ENCODE measurements at places on chromosomes 2 and 18.

DNA sequence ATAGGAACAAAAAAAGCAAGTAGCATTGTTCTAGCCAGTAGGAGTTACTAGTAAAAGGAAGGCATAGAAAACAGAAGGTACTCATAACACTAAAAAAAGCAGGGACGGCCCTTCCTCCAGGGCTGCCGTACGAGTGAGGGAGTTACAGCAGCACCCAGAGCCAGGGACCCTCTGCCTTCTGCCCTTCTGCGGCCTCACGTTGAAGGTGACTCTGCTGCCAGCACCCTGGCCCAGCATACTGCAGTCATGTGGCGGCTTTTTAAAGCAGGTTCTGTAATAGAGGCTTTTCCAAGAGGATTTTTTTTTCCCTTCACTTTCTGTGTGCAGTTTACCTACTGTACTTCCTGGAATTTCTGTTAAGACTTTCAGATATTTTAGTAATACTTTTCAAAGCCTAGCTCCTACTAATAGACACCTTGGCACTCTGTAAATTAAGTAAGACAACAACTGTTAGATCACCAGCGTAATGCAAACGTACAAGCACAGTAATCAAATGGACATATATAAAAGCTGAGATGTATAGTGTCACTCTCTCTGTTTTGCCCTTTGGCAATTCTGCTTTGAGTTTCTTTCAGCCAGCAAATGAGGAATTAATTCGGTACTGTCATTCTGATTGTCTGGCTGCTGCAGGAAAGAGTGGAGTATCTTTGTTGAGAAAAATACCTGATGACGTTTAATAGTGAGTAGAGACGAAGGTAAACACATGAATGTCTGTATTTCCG, 161.5 kb downstream of the PTGR3 start:
- no peak for DNase-seq

- no peak for DNase-seq
These were observed 6.4 kb downstream of the GALNT14 start for GRCh38 chr2:31131871-31132270.

GRCh38 chr2:236684504-236685256, 115.1 kb downstream of the ACKR3 start:
- DNase-seq, result no peak

GRCh38 chr18:55334875-55335274, 253.1 kb downstream of the TCF4 start:
- DNase-seq, result no peak

- no peak for DNase-seq
These were observed 85.9 kb downstream of the USP40 start for GRCh38 chr2:233480490-233481202.

DNA sequence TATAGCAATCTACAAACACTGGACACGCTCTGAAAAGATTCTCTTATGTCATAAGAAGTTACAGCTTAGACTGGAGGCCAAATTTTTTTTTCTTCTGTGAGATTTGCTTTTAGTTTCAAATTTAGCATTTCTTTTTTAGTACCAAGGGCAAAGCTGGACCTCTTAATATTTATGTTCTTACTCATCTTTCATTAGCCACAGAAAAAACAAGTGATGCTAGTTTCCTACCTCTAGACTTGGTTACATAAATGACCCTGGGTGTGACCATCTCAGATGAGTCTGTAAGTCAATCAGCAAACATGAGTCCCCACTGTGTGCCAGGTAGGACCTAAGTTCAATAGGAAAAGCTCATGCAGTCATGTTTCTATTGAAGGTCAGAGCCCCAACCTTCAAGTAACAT, 94.4 kb downstream of the MEP1B start:
- no peak for DNase-seq

DNA sequence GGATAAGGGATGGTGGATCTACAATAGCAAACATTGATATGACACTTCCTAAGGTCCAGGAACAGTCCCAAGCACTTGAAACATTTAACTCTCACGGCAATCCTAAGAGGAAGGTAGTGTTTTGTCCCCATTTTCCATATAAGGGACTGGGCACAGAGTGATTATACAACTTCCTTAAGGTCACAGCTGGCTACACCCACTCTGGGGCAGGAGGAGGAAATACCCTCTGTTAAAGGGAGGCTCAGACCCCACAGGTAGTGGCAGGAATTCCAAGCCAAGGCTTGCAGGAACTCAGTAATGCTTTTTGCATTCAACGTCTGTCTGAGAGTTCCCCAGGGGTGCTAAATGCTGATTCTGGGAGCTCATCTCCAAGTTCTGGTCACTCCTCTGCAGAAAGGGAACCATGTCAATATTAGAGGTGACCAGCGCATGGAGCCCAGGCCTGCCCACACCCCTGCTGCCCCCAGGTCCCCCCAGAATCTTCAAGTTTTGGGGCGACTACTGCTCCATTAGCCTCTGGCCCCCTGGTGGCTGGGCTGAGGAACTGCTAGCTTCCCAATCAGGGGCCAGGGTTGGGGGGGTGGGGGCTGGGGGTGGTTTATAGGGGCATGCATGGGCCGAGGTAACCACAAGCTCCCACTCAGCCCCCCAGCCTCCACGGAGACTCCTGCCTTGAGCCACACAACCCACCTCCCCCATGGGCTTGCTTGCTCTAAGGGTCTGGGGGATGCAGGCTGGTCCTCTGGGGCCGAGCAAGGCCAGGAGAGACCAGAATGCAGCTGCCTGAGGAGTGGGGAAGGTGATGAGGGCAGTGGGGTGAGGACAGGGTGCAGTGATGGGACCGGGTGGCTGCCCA, 11.1 kb downstream of the OBSL1 start:
- DNase-seq, result no peak

Measured in stimulated activated CD4-positive, alpha-beta T cell treated with anti-CD3 and anti-CD28 coated beads, Interleukin-2, amount 100 ng/mL, for 4 hours (primary cell).